ENCODE measurements at places on chromosomes 2 and 18.

DNA sequence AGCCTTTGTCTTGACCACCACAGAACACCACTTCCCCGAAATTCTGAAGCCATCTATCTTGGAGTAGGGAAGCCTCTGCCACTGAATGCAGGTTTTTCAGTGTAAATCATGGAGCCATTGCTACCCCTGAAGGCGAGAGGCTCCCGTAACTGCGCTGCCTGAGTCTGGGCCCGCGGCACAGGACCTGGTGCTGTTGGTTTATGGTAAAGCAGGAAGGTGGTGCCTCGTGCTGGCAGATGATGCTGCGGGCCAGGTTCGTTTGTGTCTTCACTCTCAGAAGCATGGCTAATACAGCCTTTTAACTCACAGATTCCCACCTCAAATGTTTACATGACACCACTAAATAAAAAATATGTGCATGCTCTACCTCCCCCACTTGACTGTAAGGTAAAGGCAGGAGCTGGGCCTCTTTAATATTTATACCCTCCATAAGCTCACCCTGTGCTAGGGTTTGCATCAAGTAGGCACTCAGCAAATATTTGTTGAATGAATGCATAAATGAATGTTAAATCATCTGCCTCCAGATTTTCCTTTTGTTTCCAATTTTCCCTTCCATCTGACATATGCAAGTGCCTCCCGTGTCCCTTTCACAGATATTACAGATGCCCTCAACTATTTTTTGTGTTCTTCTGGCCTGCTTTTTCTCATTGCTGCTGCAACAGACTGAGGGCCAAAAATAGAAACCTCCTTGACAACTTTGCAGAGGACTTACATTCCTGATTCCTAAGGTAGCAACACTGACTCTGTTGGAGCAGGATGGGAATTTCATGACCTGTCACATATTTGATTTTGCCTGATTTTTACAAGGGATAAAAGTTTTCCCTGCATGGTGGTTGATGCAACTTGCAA is 83.5 kb upstream of the CPO start:
- DNase-seq: no peak

- DNase-seq: no peak
Observed at GRCh38 chr2:225122007-225122406, 79.7 kb upstream of the DOCK10 start.

DNA sequence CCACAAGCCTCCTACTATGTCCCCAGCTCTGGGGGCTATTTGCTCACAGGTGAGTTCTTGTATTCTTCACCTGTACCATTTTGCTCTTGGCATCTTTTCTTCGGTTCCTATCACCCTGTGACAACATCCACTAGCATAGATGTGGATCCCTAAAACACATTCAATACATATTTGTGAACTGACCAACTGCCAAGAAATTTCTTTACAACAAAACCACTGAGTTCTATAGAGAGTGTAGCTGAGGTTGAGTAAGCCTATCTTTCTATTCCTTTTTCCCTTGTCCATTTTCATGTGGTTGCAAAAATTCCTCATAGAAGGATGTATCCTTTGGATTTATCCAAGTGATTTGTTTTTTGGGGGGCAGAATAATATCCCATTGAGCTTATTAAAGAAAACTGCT is 192.7 kb upstream of the ITGA4 start:
- no peak for DNase-seq

- no peak for DNase-seq
Observed at GRCh38 chr2:84653302-84653701, 137.0 kb downstream of the DNAH6 start.

DNA sequence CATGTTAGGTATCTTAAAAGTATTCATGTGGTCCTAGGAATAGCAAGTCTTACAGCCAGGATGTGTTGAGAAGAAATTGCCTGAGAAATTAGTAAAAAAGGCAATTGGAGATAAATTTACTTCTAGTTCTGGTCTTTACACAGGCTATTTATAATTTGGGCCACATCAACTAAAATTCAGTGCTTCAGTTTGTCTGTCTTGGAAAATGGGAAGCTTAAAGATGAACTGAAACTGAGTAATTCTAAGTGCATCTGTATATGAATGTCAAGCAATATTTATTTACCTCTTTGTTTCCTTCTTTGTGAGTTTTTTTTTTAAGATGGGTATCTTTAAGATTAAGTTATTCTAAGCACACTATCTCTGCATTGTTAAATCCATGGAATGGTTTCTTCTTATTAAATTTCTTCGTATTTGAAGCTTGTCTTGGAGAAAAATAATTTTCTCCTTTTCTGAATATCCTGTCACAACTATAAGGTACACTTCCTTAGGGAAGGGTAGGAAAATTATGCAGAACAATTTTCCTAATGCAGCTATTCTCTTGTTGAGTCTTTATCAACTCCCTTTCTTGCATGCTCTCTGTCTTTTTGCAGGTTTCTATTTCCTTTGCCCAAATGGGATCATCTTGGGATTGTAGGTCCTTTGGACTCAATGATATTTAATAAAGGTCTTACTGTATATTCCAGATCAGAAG is 39.7 kb upstream of the MMADHC start:
- DNase-seq: no peak

DNA sequence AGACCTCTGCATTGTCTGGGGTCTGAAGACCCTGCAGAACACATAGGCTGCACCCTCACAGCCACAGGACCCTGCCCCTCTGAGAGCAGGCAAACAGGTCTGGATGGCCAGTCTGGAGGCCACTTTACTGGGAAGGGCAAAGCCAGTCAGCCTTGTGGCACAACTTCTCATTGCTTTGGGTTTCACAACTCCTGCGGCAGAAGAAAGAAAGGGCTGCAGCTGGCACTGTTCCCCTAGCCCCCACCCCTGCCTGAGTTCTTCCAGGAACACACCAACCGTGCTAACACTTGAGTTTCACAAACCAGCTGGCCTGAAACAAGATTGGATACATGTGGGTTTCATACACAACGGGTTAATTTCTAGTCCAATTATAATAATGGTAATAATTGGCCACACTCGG is 276.5 kb upstream of the MGAT5 start:
- no peak for DNase-seq

DNA sequence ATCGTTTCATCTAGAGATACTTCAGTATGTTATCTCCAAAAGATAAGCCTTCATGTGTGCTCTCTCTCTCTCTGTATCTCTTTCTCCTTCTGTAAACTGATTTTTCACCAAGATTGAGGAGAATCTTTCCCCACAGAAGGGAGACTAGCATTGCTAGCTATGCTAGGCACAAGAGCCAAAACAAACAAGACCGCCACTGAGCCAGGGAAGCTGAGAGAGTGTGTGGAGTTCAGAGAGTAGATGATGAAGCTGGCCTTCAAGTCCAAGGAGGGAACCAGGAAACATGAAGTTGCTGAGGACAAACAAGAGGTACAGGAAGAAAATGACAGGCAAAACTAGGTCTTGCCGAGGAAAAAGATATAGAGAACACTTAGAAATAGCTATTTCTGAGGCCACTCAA is 23.4 kb downstream of the DAPL1 start:
- no peak for DNase-seq

- peak; percentile 66 for DNase-seq
Observed at GRCh38 chr18:65750389-65751154, at the start of gene CDH7. CDH7 (plus strand) TSS chr18:65751012; CDS start chr18:65762843, 11,831 bp downstream.

- peak; percentile 83 for DNase-seq
Observed at GRCh38 chr18:48575658-48576456, 37.0 kb downstream of the CTIF start.

- no peak for DNase-seq
Observed at GRCh38 chr2:203783496-203784203, 77.2 kb downstream of the CD28 start.

DNA sequence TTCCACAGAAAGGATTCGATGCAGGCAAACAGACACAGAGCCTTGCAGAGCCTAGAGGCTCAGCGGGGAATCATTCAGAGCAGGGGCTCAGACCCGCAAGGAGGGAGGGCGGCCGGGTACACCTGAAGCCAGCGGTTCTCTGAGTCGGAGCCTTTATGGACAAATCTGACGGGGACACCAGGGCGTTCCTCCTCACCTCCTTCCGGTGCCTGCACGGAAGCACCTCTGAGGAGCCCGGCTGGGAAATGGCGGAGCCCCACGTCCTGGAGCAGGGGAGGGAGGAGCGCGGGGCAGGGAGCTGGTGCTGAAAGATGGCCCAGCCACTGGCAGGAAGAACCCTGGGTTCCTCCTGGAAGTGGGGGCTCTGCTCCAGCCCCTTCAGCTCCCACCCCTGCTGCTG is 193.5 kb upstream of the ALKAL2 start:
- no peak for DNase-seq

- DNase-seq: no peak
Observed at GRCh38 chr2:14015113-14015630, 617.3 kb upstream of the LRATD1 start.

- DNase-seq: no peak
Observed at GRCh38 chr2:66433695-66433944, 1.3 kb upstream of the MEIS1 start.

- no peak for DNase-seq
Observed at GRCh38 chr2:150585221-150585971, 97.9 kb upstream of the RND3 start.

GRCh38 chr2:46943881-46944798 is 28.5 kb upstream of the MCFD2 start:
- DNase-seq: no peak

DNA sequence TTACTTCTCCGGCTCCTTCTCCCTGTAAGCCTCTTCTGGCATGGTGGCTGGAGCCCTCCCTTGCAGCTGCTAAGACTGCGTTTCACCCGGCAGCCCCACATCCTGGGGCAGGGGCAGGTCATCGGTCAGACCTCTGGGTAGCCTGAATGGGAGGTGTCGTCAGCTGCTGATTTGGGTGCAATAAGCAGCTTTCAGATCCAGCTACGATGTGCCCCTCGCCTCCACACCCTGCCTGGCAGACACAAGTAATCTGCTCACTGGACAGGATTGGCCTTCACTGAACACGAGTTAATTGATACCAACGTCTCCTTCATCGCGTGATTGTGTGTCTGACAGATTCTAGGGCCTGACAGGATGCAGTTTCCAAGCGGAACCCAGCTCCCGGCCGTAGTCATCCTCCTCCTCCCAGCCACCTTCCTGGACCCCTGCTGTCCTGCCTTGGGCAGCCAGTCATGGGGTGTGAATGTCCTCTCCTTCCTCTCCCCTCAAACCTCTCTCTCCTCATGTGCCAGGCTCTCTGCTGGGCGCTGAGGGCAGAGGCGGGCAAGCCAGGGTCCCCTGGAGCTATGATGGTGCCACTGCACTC is 18.9 kb upstream of the PDIA6 start:
- DNase-seq: no peak

DNA sequence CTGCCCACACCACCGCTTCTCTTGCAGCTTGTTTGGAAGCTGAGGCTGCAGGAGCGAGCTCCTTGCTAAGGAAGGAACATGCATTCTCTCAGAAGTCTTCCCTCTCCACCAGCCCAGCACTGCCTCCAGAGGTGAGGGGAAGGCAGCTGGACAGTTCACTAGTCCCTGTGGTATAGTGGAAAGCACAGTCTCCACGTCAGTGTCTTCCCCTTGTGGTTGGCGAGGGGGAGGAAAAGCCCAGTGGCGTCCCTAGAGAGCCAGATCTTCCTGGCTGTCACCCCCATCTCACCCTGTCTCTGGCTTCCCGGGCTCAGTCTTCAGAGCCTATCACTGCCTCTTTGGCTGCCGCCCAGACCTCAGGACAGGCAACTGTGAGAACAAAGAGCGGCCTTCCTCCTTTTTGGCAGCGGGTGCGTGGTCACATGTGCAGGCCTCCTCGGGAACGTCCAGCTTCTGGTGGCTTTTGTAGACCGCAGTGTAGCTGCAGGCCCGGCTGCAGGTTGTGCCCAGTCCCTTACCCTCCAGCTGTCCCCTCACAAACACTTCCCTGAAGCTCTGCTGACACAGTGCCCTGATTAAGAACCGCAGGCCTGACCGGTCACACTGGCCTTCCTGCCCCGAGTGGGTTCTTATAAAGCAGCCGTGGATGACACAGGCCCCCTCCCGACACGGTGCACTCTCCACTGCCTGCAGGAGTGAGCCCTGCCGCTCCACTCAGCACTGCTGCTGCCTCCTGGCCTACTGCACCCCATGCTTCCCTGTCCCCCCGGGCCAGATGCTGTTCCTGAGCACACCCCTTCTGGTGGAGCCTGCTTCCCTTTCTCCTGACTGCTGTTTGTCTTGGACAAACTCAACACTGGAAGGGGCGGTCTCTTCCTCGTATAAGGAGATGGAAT is 90.9 kb downstream of the RNF144A start:
- DNase-seq: peak; percentile 84

DNA sequence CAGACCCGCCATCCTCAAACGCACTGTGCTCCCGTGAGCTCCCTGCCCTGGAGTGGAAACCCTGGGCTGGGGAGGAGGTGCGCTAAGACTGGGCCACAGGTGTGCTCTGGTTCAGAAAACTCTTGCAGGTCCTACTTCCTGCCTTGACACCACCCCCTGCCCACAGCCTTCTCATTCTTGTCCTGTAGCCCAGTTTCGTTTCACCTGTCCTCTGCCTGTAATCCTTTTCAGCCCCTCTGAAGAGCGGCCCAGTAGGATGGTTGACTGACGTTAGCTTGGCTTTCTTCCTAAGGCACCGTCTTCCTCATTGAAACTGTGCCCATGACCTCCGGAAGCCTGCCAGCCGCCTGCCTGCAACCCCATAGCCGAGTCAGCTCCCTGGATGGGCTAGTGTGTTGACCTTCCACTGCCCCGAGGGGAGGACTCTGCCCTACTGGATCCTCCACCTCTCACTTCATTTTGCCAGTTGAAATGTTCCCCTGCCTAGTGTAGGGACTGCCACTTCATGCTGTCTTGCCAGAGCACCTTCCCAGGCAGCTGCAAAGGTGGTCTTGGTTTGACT is 116.9 kb downstream of the AGAP1 start:
- no peak for DNase-seq

GRCh38 chr2:236828820-236829219 is 256.9 kb upstream of the COPS8 start:
- no peak for DNase-seq

DNA sequence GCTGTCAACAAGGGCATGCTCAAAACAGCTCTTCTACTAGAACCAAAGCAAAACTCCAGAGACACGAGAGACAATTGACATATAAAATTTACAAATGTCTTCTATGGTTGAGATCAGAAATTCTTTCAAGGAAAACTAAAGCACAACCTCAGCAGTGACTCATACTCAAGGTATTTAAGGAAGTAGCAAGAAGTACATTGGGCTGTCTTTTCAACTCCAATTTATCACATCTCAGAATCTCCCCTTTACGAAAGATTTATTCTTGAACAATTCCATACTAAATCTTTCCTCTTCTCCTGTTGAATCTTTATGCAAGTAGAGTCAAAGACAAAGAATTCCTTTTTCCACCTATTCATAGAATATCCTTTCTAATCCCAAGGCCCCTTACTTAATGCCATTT is 324.0 kb downstream of the IRS1 start:
- no peak for DNase-seq

Measured in caudate nucleus (tissue), 63 donors.